ENCODE measurements at places on chromosomes 1 and 21.

DNA sequence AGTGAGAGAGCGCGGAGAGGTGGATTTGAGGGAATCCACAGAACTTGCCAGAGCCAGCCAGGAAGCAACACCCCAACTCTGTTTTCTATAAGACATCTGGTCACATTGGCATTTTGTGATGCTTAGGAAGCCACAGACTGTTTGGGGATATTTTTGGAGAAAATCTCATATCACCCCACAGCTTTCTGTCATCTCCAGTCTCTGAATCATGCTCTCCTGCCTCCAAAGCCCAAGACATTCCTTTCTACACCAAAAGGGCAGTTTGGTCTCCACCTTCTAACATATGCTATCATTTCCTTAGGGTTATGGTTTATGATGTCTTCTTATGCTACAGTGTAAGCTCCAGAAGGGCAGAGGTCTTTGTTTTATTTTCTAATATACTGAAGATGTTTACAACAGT lies 14.4 kb upstream of the BCL10 start:
- DNase-seq, result no peak

DNA sequence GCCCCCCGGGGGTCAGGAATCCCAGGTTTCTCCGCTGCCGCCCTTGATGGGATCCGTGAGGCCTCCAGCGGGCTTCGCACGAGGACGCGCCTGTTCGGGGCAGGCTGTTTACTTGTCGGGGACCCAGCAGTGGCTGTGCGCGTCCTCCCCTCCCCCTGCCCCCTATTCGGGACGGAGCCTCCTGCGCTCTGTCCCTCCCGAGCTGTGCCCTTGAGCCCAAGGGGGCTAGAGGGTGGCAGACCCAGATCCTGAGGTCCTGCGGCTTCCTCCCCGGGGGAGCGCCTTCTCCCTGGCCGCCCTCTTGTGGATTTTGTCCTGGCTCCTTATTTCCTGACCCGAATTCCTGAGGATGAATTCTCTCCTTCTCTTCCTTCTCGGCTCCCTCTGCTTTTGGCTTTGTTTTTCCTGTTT lies 38.4 kb downstream of the PIK3CD start:
- no peak for DNase-seq

GRCh38 chr1:193060115-193060403 lies 647 bp downstream of the RO60 start:
- no peak for DNase-seq

DNA sequence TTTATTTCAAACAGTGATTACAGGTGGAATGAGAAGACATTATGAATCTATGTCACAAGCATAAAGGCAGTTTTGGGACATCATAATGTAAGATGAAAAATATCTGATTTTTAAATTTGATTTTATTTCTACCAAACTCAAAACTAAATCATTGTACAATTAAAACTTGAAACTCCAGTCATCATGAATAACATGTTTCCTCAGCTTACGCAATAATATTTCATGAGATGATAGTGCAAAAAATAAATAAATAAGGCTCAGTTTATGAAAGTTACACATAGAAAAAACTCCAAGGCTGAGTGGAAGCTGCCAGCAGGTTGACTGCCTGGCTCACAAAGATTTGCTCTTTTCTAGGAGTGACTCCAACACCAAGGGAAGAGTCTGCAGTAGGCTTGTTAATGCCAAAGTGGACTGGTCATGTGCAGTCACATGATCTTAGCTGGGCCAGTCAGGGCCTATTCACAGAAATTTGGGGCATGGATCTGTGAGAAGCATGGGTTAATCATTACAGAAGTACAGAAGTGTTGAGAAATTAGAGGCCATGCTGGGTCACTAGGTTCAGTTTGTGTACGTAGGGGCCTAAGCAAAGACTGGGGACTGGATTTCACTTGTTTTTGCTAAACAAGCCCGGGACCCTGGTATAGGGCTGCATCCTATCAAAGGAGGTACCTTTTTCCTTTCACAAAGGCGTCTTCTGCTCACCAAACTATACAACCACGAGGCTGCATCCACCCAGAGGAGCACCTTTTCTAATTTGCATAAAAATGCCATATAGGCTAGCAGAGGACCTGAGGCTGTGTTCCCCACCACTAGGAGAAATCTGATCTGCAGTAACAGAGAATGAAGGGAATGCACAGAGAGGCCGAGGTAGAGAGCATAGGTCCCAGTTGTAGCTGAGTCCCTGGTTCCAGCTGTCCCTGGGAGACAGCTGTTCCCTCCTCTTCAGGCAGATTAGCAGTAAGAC lies 4.9 kb upstream of the ABCA4 start:
- no peak for DNase-seq

DNA sequence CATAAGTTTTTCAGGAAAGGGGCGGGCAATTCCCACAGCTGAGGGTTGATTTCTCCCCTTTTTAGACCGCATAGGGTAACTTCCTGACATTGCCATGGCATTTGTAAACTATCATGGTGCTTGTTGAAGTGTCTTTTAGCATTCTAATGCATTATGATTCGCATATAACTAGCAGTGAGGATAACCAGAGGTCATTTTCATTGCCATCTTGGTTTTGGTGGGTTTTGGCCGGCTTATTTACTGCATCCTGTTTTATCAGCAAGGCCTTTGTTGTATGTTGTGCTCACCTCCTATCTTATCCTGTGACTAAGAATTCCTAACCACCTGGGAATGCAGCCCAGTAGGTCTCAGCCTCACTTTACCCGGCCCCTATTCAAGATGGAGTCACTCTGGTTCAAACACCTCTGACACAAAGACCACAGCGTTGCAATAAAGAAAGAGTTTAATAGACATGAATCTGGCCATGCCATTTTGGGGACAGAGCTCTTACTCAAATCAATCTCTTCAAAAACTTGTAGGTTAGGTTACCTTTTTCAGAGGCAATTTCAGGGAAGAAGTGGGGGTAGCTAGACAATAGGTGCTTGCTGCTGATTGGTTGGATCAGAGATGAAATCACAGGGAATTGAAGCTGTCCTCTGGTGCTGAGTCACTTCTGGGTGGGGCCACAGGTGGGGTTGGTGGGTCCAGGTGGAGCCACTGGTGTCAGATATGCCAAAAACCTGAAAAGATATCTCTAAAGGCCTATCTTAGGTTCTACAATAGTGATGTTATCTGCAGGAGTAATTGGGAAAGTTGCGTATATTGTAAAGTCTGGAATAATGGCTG lies 23.3 kb downstream of the TBX19 start:
- no peak for DNase-seq

- DNase-seq, result peak; percentile 8
Measured at GRCh38 chr1:224539971-224540370, 76.1 kb upstream of the CNIH3 start.

- no peak for DNase-seq
Measured at GRCh38 chr1:101278845-101279244, 42.0 kb downstream of the S1PR1 start.
